Right ventricle myocardium inferior (tissue), 1 donor: ENCODE measurements at places on chromosomes 3 and 15.

- DNase-seq: no peak
Measured at GRCh38 chr15:84826369-84826823, 9.2 kb downstream of the ALPK3 start.

DNA sequence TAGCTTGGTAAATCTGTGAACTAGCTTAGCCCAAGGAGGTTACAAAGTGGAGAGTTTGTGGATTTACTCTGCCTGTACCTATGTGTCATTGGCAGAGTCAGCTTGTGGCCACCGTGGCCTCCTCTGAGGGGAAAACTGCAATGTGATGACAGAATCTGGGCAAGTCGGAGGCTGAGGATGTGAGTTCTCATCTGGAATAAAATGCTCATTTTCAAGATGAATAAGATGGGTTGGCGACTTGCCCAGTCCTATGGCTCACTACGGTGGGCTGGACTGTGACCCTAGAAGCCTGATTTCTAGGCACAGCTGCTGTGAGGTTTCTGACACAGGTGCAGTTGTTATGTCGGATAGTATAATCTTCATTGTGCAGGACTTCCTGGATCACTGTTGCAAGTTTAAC is 83.7 kb downstream of the ETV5 start:
- no peak for DNase-seq

- no peak for DNase-seq
Measured at GRCh38 chr15:71458089-71458660, 342.9 kb downstream of the THSD4 start.

- peak; percentile 11 for DNase-seq
Measured at GRCh38 chr3:129530251-129530791, 1.9 kb downstream of the RHO start.

GRCh38 chr3:77815467-77815866 is 775.6 kb downstream of the ROBO2 start:
- DNase-seq: no peak

DNA sequence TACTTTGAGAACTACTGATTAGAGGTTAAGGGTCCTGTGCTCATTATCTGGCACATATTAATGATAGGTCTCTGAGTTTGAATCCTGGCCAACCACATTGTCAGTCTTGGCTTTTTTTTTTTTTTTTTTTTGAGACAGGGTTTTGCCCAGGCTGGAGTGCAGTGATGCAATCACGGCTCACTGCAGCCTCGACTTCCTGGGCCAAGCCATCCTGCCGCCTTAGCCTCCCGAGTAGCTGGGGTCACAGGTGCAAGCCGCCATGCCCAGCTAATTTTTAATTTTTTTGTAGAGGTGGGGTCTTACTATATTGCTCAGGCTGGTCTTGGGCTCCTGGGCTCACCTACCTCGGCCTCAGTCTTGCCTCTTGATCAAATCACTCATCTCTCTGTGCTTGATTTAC is 547 bp upstream of the PCCB start:
- DNase-seq: no peak

GRCh38 chr3:16249336-16249735 is 15.4 kb downstream of the DPH3 start:
- DNase-seq: no peak

- no peak for DNase-seq
Measured at GRCh38 chr15:89197503-89197971, 23.8 kb downstream of the RLBP1 start.
